ENCODE measurements at places on chromosomes 5 and 9.

DNA sequence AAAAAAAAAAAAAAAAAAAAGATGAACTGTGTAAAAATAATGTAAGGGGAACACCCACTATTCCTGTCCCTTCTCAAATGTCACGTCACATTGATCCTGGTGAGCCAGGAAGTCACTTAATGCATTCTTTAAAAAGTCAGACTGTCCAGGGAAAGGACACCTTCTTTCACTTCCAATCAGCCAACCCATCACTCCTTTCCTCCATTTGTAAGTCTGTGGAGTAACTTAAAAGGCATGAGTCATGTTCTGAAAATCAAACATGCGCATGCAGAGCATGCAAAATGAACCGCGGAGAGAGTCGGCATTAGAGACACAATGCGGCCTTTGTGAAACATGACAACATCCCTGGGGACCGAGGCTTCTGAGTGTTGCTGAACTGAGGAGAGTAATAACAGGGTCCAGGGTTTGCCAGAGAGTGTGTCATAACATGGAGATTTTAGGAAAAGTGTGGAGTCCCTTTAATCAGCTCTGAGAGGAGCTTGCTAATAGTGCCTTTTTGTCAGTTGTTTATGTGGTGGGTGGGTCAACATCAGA lies 77.6 kb upstream of the SEMA6A start:
- DNase-seq: no peak

DNA sequence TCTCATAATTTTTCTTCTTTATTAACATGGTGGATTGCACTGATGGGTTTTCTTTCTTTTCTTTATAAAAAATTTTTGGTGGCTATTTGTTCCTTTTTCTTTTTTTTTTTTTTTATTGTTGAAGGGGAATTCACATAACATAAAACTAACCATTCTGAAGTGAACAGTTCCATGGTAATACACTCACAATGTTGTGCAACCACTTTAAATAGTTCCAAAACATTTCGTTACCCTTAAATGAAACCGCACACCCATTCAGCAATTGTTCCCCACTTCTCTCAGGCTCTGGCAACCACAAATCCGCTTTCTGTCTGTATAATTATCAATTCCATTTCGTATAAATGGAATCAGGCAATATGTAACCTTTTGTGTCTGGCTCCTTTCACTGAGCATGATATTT lies 11.7 kb upstream of the SETX start:
- DNase-seq: no peak

DNA sequence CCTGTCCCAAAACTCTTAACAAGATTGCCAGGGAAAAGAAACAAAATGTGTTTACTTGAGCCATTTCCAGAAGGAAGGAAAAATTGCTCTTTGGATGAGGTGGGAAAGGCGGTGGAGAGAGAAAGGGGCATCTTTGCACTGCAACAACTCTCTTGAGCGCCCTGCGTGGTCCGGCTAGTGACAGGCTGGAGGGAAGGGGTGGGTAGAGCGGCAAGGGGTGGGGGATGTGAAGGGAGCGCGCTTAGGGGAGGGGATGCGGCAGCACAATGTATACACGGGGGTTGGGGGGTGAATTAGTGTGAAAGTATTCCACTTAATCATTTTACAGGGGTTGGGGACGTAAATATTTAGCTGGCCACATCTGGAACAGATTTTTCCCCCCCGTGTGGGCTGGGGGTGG lies 1.3 kb downstream of the FGF10 start:
- no peak for DNase-seq

DNA sequence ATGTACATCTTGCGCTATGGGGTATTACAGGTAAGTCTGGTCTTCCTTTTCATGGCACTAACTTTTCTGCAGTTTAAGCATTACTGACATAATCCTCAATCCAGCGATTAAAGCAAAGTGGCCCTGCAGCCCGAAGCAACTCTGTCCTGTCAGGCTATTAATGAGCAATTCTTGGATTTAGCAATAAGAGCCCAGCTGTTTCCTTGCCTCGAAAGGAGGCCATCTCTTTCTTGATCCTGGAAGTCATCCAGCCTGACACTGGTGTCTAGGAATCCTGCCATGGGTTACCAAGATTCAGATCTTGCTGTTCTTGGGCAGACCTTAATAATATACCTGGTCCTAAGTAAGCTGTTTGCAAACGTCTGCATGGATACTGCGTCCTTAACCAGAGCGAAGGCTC lies 102.0 kb downstream of the RFK start:
- DNase-seq: no peak

DNA sequence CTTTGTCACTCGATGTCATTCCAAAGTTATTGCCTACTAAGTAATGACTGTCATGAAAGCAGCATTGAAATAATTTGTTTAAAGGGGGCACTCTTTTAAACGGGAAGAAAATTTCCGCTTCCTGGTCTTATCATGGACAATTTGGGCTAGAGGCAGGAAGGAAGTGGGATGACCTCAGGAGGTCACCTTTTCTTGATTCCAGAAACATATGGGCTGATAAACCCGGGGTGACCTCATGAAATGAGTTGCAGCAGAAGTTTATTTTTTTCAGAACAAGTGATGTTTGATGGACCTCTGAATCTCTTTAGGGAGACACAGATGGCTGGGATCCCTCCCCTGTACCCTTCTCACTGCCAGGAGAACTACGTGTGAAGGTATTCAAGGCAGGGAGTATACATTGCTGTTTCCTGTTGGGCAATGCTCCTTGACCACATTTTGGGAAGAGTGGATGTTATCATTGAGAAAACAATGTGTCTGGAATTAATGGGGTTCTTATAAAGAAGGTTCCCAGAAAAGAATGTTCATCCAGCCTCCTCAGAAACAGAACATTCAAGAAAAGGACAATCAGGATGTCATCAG lies 11.3 kb downstream of the TLR4 start:
- DNase-seq: no peak

GRCh38 chr5:56161927-56162326 lies 71.2 kb downstream of the ANKRD55 start:
- no peak for DNase-seq

DNA sequence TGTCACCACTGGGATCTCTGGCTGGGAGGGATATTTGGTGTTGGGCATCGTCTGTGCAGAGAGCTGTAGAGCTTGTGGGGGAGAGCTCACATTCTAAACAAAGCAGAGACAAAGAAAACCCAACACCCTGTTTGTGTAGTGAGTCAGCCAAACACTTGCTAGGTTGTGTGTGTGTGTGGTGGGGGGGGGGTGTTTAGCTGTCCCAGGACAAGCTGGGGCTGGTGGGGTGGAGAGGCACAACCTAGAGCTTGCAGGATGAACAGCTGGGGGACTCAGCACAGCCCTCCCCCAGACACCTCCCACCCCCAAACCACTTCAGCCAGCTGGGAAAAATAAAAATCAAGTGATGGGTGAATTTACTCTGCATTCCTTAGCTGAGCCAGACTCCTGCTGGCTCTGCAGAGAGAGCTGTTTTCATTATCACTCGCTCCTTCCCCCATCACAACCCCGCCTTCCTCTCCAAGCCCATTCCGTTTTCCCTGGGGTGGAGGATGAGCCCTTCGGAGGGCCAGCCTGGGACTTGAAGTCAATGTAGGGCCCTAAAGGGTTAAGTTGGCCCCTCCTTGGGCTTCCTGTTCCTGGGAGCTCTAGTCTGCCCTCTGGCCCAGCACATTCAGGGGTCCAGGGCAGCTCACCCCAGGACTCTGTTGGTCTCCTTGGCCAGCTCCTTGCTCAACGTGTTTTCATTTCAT lies 2.6 kb downstream of the OLFML2A start:
- no peak for DNase-seq

DNA sequence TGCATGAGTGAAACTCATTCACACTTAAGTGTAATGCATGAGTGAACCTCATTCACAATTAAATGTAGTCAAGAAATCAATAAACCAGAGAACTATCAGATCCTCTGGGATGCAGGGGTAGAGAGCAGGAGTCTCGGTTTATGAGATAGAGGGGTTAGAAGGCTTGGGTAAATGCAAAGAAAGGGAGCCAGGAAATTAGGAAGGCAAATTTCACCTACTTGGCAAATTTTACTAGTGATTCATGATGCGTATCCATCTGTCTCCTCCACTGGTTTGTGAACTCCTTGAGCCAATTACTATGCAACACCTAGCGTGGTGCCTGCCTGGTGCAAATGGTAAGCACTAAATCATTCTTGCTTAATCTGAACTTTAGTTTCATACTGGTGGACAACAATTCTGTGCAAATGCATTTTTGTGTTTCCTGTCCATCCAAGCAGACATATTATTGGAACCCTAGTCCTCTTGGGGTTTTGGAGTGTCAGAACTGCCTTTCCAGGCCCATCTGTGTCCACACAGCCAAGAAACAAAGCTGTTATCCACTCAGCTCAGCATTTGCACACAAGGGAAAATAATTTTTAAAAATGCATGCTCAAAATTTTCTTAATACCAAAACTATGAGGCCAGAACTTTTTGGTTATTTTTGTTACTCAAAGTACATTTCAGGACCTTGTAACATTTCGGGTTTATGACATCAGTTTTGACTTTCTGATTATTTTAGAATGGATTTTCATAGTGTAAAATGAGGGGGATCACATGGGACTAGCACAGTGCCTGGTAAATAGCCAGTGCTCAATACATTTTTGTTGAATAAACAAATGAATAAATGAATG lies 5.2 kb downstream of the HAPLN1 start:
- no peak for DNase-seq

GRCh38 chr5:16586556-16586955 lies 30.2 kb downstream of the RETREG1 start:
- no peak for DNase-seq

DNA sequence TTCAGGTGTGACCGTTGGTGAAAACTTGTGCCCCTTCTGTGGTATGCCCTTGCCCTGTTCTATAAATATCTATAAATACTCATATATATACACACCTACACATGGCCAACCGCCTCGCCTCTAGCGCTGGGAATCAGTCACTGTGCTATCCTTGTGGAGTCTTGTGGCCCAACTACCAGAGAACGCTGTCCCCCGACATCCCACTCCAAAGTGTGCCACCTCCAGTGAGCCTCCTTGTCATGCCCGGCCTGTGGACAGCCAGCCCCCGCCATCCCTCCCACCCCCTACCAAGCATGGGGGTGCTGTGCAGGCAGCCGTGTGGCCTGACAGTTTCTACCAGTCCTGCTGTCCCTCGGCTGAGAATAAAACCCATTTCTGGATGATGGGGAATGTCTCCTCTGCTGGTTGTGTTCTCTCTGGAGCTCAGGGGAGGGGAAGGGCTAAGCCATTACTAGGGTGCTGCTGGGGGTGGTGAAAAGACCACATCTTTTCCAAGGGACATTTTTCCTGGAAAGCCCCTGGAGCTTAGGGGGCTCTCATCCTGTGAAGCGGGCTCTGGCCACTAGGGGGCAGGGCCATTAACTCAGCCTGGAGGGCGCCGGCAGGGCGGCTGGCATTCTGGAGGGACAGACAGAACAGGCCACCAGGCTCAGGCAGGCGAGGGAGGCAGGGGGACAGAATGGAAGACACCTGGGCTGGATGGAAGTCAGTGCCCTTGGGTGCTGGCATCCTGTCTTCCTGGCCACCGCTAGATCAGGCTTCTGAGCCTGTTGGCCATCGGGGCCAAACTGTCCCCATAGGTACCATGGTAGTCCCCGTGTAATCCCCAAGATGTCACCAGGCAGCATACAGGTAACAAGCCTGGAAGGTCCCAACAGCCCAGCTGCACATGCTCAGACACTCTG lies 20.7 kb downstream of the GOLGA2 start:
- peak; percentile 51 for DNase-seq

DNA sequence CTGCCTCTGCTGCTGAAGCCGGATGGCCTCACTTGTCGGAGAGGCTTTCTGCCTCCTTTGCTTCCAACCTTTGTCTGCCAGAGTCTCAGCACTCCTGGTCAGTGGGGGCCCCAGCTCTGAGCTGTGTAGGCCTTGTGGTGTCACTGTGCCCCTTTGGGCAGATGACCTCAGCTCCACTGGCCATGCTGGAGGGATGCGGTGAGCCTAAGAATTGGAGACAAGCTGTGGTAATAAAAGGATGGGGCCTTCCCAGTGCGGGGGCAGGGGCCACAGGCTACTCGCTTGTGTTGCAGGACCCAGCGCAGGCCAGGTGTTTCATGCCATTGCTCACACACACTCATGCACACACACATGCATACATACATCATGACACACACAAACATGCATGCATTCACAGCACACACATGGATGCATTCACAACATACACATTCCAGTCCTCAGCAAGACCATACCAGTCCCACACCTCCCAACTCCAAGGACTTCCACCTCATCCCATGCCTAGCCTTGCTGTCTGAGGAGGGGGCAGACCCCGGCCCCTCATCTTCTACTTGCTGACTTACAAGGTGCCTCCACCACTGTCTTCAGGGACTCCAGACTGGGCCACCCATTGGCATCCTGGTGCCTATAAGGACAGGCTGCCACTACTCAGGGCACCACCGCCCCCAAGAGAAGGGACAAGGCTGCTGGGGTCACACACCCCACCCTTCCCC lies 237.7 kb downstream of the SYK start:
- no peak for DNase-seq

GRCh38 chr5:62066761-62067277 lies 239.2 kb upstream of the KIF2A start:
- no peak for DNase-seq

DNA sequence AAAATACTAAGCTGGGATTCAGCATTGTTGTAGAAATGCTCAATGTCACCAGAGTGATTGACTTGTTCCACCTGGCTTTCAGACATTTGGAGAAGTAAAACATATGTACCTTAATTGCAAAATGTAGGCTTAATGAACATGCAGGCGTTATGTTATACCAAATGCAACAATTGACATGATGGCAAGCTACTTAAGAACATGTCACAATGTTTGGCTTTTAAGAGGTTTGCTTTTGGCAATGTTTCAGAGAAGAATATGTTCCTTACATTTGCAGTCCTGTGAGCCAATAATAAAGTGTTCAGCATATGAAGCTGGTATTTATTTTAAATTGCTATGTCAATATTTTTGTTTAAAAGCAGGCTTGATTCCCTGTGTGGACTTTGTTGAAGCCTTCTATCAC lies 111.7 kb upstream of the NUDT12 start:
- no peak for DNase-seq

DNA sequence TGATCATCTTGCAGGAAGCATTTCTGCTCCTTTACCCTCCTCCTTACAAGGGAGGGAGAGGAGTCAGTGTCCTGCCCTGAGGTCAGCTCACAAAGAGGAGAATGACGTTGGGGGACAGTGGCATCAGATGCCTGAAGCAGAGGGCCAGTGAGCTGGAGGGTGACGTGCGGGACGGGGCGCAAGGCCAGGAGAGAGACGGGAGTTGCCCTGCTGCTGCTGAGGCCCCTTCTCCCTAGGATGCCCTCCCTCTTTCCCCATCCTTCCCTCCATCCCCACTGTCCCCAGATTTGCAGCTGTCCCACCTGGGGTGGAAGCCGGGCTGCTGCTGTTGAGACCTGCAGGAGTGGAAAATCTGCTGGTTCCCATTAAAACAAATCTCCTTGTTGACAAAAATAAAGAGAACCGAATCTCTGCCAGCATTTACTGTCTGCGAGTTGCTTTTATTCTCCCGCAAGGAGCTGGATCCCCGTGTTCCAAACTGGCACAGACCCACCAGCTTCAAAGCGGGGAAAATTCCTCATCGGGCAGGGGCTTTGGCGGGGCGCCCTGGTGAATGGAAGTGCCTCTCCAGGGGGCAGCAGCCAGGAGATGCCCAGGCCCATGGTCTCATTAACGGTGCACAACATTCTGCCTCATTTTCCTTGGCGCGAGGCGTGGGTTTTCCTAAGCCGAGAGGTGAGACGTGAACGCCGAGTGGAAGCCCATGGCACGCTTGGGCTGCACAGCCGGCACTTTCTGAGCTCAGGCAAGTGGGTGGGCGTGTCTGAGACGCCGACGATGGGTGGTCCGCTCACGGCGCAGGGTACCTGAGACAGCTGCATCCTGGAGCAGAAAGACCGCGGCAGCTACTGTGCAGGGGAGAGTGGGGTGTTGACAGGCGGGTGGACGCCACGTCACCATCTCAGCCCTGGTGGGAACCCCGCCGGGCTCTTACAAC lies 13.9 kb upstream of the COL5A1 start:
- no peak for DNase-seq

GRCh38 chr5:68240202-68240601 lies 24.6 kb downstream of the PIK3R1 start:
- no peak for DNase-seq
